Esophagus mucosa (tissue), 1 donor: ENCODE measurements at places on chromosomes 13 and 19. TPM values are rescaled to one million over a fixed set of nuclear protein-coding genes. Genes with fewer than 3 reads are reported as not detected.
A peak's percentile ranks its signal among the peaks of the same experiment; 100 is the strongest.

PRX gene
- 0.80 TPM for total RNA-seq

DNA sequence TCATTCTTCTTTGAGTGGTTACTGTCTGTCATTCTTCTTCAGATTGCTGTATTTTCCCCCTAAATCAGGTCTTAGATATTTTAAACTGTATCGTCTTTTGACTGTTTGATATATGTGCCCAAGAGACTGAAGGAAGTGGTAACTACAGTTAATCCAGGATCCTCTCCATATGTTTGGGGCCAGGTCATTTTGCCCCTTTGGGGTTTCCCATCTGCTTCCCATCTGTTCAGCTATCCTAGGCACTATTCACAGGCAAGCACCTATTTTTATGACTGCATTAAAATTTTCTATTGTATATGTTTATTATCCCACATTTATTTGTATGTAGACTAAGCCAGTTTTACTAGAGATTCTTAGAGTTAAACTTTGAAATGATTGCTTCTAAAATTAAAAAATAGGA lies 244.2 kb downstream of the PCCA start:
- no peak for ATAC-seq

- no peak for ATAC-seq
These were observed 100.7 kb downstream of the SERP2 start for GRCh38 chr13:44474122-44474910.

ATP8A2 gene
- total RNA-seq = not detected

DNA sequence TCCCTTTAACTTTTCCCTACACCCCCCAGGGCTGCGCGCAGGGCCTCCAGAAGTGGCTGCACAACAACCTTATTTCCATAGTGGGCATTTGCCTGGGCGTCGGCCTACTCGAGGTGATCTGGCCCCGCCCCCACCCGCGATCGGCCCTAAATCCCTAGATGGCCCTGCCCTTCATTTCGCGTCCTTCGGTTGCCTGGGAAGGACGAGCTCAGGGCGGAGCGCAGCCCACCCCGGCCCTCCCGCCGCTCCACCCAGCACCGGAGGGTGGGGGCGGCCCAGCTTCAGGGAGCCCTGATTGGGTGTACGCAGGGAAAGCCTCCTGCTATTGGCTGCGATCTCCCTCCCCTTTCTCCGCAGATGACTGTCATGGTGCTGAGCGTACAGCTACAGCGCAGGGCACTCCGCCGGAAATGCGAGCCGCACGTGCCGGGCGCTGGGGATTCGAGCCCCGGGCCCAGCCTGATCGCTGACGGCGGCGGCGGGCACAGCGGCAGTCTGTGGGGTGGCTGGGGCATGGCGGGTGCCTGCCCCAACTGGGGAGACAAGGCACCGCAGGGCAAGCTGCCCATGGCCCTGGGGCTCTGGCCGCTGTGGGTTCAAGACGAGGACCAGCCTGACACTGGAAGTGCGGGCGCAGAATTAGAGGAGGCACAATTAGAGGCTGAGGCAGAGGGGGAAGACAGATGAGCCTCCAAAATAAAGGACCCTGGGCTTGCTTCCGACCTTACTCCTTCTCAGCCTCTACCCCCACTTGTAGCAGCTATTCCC lies 4.3 kb downstream of the CD37 start:
- peak; percentile 85 for ATAC-seq
